ENCODE measurements at places on chromosomes 4 and X.

- no peak for DNase-seq
Measured at GRCh38 chr4:1366371-1367229, 19.6 kb downstream of the UVSSA start.

DNA sequence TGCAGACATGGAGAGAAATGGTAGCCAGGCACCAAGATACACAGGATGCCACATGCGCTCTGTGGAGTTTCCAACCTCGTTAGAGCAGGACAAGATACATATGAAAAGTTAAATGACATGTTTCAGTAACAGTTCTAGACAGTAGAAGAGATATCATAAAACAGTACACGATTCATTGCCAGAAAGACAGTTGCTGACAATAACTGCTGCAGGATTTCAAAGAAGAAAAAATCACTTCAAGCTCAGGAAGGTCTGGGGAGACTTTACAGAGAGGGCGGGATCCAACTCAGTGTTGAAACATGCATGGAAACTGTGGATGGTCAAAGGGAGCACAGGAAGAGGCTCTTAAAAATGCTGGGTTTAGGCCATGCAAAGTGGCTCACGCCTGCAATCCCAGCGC is 31.0 kb downstream of the DCTD start:
- DNase-seq: no peak

DNA sequence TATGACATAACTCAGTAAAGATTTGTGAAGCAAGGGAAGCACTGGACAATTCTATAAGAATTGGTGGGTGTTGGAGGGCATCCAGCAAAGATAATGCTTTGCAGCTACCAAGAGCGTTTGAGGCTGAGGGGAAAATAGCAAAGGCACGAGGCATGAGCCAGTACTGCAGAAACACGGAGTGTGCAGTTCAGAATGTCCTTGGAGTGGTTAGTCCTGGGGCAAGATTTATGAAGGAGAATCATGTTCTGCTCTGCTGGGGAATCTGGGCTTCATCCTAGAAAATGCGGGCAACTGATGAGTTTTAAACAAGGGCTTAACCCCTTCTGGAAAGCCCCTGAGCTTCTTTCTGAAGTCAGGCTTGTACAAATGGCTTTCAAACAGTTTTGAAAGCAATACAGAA is 452.5 kb downstream of the IL15 start:
- DNase-seq: no peak

DNA sequence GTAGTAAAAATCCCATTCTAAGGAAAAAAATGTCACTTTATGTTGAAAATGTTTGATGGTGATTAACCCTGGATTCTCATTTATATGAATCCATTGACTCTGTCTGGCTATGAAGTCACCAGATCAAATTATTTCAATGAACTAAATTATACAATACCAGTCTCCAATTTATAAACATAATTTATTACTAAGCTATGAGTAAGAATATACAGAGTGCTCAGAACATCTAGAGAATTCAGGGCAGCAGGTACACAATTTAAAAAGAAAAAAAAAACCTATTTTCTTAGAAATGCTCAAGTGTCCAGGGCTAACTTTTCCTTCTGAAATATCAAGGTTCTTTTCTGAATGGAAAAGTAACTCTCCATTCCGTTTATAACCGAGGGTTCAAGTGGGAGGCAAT is 48.6 kb downstream of the VEGFC start:
- DNase-seq: no peak

All from activated CD8-positive, alpha-beta T cell treated with anti-CD3 and anti-CD28 coated beads for 36 hours (primary cell).